Anterior cingulate cortex (tissue), 58 donors: ENCODE measurements at places on chromosomes 1 and 21.

- DNase-seq, result no peak
Measured at GRCh38 chr1:210848474-210848873, 285.5 kb downstream of the KCNH1 start.

- DNase-seq, result peak; percentile 5
Measured at GRCh38 chr1:96236156-96236739, 485.3 kb upstream of the PTBP2 start.

- DNase-seq, result no peak
Measured at GRCh38 chr1:24198766-24199165, 11.7 kb upstream of the IFNLR1 start.

GRCh38 chr21:37546949-37547614 lies 180.5 kb downstream of the DYRK1A start:
- DNase-seq, result no peak

- DNase-seq, result no peak
Measured at GRCh38 chr1:85135392-85135798, 65.4 kb downstream of the SYDE2 start.

- DNase-seq, result no peak
Measured at GRCh38 chr1:21935891-21936365, 1.2 kb downstream of the HSPG2 start.

DNA sequence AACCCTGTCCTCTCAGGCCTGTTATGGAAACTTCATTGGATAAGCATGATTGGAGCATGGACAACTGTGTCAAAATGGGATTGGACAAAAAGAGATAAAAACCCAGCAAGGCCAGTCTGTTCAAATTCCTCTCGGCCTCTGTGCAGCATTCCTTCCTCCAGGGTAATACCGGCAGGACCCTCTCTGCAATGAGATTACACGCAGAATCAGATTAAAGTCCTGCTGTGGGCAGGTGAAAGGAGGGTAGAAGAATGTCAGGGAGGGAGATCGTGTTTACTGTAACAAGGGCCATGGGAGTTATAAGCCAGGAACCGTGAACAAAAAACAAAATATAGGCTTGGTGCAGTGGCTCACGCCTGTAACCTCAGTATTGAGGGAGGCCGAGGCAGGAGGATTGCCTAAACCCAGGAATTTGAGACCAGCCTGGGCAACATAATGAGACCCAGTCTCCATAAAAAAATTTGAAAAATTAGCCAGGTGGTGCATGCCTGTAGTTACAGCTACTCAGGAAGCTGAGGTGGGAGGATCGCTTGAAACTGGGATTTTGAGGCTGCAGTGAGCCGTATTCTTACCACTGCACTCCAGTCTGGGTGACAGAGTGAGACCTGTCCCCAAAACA lies 5.6 kb upstream of the EFHD2 start:
- no peak for DNase-seq

- DNase-seq, result no peak
Measured at GRCh38 chr1:233337505-233337904, 10.0 kb downstream of the MAP3K21 start.

GRCh38 chr1:186923486-186923885 lies 94.7 kb downstream of the PLA2G4A start:
- no peak for DNase-seq

GRCh38 chr1:184161071-184161698 lies 109.7 kb downstream of the TSEN15 start:
- DNase-seq, result no peak

DNA sequence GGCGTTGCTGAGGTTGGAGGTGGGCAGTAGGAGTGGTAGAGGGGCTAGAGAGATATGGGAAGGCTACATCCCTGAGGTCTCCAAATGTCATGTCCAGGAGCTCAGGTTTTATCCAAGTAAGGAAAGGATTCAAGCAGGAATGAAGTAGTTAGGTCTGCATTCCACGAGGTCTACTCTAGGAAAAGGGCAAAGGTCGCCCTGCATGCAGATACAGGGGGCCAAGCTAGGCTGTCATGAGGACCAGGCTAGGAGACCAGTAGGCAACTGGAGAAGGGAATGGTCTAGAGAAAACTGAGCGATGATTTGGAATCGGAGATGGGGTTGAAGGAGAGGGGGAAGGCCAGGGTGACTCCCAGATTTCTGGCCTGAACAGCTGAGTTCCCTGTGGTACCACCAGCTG lies 48.7 kb downstream of the IRF2BP2 start:
- no peak for DNase-seq

GRCh38 chr21:32253215-32253641 lies 25.6 kb downstream of the MIS18A start:
- no peak for DNase-seq
